ENCODE measurements at places on chromosomes 11 and 22.

DNA sequence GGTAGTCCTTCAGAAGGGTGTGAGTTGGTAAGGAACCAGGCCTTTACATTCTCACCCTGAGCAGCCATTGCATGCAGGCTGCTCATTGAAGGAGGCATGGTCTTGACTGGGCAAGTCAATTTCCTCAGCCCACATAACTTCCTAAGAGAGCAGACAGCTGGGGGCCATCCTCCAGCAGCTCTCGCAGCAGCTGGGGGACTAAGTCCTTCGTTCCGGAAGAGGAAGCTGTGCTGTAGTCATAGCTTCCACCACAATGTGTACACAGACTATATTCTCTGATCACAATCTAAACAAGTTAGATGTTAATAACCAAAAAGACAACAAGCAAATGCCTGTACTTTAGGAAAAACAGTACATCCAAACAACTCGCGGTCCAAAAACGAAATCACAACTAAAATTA, 30.1 kb upstream of the MPPED1 start:
- DNase-seq = no peak

DNA sequence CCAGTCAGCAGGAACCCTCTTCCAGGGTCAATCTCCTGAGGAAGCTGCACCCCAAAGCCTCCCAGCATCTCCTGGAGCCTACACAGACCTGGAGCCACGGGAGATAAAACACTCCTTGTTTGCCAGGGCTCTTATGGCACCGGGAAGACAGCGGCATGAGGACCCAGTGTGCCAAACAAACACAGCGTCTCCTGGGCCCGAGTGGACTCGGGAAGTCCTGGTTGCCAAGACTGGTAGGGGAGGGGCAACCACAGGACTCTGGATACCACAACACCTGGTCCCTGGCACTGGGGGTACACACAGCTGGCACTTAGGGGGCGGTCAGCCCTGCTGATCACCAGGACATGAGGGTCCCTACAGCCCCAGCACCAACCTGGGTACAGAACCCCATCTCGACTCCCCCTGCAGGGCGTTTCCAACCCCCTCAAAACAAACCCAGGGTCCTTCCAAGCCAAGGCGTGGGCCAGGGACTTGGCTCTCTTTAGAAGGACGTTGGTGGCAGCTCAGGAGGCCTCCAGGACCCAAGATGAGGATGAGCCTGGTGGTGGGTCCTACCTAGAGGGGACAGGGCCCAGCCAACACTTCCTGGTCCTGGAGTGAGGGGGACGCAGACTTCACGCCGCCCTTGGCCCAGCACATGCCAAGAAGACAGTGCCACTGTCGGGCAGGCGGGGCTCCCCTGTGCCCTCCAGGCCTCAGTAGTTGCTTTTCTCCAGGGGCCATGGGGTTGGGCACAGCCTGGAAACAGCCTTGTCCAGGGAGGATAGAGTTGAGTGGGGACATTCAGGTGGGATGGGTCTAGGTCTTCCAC, 85.0 kb downstream of the CELSR1 start:
- DNase-seq = no peak

DNA sequence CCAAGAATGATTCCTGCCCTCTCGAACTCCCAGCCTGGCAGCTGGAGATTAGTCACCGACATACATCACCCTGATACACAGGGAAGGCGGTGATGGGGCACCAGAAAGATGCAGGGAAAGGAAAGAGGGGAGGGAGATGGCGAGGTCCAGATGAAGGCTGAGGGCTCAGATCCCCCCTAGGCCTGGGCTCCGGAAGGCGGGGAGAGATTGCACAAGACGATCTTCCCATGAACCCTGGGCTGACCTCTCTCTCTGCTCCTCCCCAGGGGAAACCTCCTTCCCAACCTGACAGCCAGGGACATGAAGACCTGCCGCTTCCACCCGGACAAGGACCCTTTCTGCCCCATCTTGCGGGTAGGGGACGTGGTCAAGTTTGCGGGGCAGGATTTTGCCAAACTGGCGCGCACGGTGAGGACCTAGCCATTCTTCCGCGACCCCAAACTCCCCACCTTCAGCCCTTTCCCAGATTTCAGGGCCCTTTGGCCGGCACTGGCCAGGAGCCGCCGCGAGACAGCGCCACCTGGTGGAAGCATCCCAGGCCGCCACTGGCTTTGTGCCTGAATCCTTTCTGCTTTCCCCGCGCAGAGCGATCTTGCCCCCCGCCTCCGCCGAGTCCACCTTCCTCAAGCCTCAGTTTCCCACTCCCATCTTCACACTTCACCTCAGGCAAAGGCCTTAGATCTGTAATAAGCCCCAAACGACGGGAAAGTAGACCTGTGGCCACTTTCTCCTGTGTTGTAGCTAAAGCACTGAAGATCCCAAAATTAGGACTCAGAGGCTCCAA, 11.5 kb downstream of the P2RX3 start:
- no peak for DNase-seq

DNA sequence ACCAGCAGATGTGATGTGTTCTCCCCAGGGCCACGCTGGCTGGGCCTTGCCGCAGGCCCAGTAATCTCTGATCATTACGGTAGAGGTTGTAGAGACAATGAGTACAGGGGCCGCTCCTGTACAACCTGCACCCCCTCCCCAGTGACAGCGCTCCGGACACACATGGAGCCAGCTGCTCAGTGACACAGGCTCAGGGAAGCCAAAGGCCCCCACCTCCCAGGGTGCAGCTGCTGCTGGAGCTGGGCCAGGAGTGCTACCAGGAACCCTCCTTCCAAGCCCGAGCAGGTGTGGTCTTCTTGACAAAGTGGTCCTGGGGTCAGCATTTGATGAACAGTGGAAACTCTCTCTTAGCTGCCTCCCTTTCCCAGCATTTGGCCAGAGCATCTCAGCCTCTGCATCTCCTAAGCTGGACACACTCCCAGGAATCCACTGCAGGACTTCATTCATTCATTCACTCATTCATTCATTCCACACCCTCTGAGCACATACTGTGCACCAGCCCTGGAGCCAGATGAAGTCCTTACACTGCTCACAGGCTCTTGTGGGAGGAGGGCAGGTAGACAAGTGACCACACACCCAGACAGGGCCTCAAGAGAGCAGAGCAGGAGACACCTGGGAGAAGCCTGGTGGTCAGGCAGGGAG, 49.6 kb upstream of the MPEG1 start:
- no peak for DNase-seq

GRCh38 chr11:124891373-124891861, 6.2 kb downstream of the ROBO4 start:
- DNase-seq = peak; percentile 72
